ENCODE measurements at places on chromosomes 2 and 18.

DNA sequence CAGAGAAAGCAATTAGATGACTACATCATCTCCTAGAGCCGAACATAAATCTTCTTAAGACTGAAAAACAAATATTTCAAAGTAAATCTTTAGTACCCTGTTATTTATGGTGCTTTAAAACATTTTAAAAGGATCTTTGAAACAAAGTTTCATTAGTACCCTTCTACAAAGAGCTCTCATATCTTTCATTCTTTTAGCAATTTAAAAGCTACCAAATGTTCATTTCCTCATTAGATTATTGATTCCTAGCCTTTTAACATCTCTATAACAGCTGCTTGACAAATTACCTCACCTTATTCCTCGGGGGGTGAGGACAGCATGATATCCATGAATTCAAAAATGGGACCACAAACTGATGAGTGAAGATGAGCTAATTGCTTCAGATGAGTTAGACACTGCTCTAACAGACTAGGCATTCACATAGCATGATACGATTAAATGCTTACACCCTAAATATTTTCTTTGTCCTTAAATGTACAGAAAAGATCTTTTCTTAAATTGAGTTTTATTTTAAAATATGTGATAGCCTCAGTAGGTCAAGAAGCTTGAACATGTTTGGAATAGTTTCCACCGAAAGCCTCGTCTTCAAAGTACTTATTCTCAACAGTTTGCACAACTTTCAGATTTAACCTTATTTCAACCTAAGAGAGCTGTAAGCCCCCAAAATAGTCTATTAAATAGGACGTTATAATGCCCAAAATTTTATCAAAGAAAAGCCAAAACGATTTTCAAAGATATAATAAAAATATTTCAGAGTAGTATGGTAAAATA, 2.1 kb downstream of the ATAD2B start:
- DNase-seq = no peak

- DNase-seq = no peak
Measured at GRCh38 chr2:144281476-144281875, 238.4 kb downstream of the ZEB2 start.

- no peak for DNase-seq
Measured at GRCh38 chr2:160934263-160934662, 226.0 kb upstream of the TANK start.

DNA sequence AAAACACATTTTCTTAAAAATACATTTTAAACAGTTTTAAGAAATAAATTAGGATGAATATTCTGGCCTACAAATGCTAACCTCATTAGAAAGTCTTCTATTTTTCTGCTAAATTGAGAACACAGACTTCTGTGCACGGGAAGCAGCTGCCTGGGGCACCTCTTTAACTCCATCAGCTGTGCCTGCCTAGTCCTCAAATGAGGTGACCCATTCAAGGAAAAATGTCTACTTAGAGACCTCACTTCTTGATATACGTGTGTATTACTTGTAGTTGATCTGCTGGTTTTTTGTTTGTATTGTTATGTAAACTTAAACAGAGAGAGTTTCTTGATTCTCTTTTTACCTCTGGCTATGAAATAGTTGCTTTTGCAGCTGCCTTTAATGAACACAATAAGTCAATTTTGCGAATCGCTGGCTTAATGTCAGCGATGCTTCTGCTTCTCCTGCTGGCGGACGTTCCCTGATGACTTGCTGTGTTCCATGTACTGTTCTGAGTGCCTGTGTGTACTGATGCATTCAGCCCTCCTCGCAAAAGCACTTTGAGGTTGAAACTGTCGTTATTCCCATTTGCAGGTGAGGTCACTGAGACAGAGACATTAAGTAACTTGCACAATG, 88.7 kb upstream of the TXNDC2 start:
- DNase-seq = no peak

GRCh38 chr18:38571651-38572050, 1006.1 kb upstream of the CELF4 start:
- no peak for DNase-seq

GRCh38 chr18:61435064-61435652, 101.9 kb downstream of the CDH20 start:
- DNase-seq = no peak

- DNase-seq = no peak
Measured at GRCh38 chr2:71669628-71670429, 216.5 kb downstream of the DYSF start.

- DNase-seq = no peak
Measured at GRCh38 chr2:15511686-15512085, 49.4 kb downstream of the NBAS start.

- no peak for DNase-seq
Measured at GRCh38 chr2:183541766-183542165, 417.5 kb downstream of the NUP35 start.

All from T follicular helper cell (primary cell).